ENCODE measurements at places on chromosomes 2 and 18.

GRCh38 chr2:20145497-20146193 lies 79.3 kb downstream of the SDC1 start:
- DNase-seq, result no peak

- no peak for DNase-seq
Measured at GRCh38 chr2:160309585-160309984, 109.5 kb upstream of the ITGB6 start.

DNA sequence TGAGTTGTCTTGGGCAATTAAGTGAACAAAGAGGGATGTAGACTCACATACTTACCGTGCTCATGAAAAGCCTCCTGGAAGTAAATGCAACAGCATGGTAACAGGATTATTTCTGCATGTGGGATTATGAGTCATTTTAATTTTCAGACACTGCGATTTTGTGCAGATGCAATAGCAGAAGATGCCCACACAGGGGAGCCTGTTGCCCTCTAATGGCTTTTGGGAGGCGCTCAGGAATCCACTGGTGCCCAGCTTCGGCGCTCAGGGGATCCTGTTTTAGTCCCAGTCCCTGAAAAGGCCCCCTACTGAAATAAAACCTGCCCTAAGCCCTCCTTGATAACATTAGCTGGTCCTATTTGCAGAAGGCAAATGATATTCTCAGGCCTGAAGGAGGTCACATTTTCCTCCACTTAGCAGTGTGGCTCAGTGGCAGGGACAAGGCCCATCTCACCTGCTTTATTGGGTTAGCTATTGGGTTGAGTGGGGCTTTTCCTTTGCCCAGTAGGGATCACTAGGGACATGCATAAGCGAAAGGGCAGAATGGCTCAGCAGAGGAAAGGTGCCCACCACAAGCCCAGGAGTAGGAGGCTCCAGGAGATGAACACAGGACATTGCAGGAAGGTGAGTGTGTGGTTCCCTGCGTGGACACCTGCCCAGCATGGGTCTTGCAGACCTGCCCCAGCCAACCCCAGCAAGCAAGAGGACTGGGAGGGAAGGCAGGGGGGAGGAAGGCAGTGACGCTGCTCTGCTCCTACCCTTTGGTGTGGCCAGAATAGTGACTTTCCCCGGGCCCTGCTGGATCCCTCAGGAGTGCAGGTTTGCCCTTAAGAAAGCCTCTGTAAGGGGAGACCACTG lies 26.5 kb upstream of the KCNS3 start:
- DNase-seq, result peak; percentile 61

DNA sequence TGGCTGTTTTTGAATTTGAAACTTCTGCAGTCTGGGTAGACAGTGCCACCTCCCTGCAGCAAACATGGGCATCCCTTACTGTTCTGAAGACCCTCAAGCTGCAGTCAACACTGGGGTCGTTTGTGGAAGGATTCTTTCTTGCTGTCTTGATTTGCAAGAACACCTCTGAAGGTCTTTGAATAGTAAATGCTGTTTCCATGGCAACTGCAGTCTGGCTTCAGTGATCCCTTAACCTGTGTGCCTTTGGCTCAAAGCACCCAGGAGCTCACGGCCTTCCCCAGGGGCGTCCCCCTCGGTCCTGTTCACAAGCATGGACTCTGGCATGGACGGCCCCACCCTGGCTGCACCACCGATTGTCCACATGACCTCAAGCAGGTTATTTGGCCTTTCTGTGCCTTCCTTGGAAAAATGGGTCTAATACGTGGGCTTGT lies 38.3 kb downstream of the LRRFIP1 start:
- DNase-seq, result no peak

DNA sequence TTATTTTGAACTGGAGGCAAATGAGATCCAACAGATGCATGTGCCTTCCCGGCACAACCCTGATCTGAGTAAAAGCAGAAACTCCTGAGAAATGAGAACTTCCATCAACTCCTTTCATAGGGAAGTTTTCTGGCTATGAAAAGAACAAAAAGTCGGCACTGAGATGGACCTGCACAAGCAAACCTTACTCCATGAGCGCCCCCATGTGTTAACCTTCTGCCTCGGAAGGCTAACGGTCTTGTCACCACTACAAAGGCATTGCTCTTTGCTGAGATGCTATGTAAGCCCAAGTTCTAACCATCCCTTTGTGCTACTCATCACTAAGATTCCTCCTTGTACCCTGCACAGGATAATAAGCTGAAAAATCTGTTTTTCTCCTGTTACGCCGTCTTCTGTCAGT lies 57.3 kb upstream of the SULT1C3 start:
- DNase-seq, result peak; percentile 19

GRCh38 chr2:153476816-153477635 lies 1.5 kb downstream of the RPRM start:
- DNase-seq, result no peak

- no peak for DNase-seq
Measured at GRCh38 chr2:237202288-237203030, 116.8 kb downstream of the COPS8 start.
